Activated CD4-positive, CD25-positive, alpha-beta regulatory T cell (primary cell): ENCODE measurements at places on chromosomes 16 and 17.

DNA sequence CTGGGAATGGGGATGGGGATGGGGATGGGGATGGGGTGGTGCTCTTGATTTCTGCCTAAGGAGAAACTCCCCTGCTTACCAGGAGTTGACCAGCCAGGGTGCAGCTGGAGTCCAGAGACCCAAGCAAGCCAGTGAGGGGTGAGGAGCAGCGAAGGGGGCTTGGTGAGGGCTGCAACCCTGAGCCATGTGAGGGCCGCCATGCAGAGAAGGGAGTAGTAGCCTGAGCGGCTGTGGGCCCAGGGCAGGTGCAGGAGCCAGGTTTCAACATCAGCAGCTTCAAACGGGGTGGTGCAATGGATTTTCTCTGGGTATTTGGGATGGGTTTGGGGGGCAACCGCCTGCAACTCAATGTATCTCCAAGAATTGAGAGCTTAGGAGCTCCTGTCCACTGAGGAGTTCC, 35.2 kb downstream of the COX4I1 start:
- DNase-seq: no peak

GRCh38 chr17:79214940-79215604, 140.4 kb downstream of the ENGASE start:
- DNase-seq: no peak

- no peak for DNase-seq
Measured at GRCh38 chr16:87964049-87964659, 12.9 kb downstream of the BANP start.

DNA sequence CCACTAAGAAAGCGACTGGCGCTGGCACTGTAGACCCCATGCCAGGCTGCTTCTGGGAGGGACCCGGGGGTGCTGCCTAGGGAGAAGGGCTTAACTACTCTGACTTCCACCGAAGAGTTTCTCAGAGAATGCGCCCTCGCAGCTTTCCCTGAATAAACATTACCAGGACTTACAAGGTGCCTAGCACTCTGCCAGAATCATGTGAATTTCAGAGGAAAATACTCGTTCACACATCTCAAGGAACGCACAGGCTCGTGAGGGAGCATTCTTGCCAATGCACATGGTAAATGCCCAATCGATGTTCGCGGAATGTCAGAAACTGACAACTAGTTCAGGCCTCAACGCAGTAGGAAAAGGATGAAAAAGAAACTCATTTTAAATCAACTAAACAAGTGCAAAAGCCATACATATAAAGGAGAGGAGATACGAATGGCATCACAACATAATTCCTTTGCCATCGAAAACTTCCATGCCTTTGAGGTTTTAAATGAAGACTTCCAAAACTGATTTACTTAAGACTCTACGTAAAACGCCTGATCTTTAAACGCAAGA, 999 bp downstream of the CMC2 start:
- DNase-seq: no peak

GRCh38 chr16:85952811-85953210, 53.8 kb downstream of the IRF8 start:
- DNase-seq: no peak

GRCh38 chr16:52563767-52564611, 17.0 kb upstream of the TOX3 start:
- DNase-seq: no peak

DNA sequence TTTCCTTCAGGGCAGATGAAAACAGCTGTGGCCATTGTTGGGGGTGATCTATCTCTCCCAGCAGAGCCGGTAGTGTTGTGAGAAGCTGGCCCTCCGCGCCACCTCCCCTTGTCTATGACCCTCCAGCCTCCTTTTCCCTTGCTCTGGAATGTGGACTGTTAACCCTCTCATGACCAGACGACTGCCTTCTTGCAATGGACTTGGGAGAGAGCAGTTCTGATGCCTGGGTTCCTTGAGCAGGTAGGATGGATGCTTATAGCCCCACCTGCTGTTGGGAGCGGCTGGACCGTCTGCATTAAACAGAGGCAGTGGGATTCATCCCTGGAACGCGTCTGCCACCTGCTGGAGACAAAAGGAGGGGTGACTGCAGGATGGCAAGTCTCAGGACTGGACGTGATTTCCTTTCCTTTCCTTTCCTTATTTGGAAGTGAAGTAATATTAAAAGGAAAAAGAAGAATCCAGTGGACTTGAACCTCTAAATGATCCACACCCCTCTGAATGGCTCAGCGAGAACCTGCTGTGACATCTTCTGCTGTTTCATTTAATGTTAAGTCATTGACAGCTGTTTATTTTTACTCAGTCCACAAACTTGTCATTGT, 1.8 kb upstream of the SOST start:
- peak; percentile 85 for DNase-seq
